ENCODE measurements at places on chromosomes 2 and 18.

GRCh38 chr18:79802298-79802697 is 4.6 kb downstream of the KCNG2 start:
- DNase-seq = no peak

- no peak for DNase-seq
Observed at GRCh38 chr18:36446059-36446458, 148.5 kb downstream of the FHOD3 start.

DNA sequence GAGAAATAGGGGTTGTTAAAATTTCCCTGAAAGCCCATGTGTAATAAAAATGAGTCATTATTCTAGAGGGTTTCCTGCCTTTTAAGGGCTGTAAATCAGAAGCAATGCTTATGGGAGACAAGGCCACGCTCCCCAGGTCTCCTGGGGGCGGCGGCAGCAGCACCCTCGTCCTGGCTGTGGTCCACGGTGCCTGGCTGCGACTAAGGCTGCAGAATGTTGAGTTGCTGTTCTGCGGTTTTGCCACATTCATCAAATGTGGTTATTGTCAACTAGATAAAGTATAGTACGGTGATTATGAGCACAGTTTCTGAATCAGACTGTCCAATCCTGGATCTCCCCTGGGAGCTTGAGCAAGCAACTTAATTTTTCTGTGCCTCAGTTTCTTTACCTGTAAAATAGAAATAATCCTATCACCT is 11.9 kb upstream of the AGFG1 start:
- no peak for DNase-seq

DNA sequence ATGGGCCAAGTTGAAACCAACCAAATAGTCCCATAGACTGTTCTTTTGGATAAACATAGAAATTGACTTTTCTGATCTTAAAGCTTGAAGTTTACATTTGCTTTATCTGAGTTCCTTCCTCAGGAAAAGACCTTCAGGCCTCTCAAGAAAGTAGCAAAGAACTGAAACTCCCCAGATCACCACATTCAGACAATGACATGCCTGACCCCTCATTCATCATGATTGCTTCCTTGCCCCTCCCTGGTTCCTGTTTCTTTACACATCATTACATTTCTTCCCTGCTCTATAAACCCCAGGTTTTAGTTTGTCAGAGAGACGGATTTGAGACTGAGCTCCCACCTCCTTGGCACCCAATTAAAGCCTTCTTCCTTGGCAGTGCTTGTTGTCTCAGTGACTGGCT is 83.6 kb upstream of the ST3GAL5 start:
- no peak for DNase-seq

DNA sequence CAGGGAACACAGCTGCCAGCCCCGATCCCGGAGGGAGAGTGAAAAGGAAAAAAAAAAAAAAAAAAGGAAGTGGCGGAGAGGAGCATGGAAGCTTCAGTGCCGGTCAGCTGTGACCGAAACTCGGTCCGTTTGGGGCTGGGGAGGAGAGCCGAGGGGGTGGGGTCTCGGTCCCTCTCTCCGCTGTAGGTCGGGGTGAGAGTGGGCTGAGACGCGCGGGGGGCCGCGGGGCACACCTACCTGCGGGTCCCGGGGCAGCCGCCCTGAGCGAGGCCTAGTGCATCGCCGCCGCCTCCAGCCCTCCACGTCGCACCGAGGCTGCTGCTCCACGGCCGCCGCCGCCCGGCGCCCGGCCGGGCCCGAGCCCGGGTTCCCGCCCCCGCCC is 536 bp downstream of the VPS54 start:
- DNase-seq = peak; percentile 67

Measured in hippocampal formation (tissue), 2 donors.